GM12865 (cell line): ENCODE measurements at places on chromosomes 2 and 18.
A peak's percentile ranks its signal among the peaks of the same experiment; 100 is the strongest.

DNA sequence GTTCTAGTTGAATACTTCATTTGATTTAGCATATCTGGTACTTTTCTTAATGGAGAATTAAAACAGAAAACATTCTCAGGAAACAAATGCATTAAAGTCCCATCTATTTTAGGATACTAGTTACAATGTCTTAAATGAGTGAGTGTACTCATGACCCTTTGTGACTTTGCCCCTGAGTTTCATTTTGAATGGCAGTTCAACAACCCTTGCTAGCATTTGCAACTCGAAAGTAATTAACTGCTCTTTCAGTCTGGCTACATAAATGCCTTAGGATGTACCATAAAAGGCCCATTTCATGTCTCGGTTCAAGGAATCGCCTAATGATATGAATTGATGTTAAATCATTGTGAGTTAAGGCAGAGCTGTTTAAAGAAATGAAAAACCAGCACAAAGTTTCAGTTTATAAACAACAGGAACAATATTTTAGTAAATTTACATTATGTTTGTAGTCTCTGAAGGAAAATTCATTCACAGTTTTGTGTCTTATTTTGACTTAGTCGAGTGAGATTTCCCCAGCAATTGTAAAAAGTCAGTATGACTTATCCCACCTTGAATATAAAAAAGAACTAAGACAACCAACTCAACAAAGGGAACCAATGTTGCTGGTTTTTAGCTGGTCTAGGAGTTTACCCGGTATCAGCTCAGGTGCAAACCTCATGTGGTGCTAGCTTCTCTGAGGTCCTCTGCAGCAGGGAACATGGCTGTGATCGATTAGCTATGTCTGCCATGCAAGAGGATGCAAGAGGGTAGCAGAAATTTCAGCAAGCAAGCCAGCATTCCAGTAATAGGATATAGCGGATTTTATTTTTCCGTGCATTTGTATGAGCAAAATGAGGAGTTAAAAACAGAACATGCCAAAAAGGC is 386.2 kb downstream of the PTPRM start:
- DNase-seq: peak; percentile 77

- no peak for DNase-seq
Observed at GRCh38 chr2:65880436-65880835, 448.0 kb upstream of the SPRED2 start.

DNA sequence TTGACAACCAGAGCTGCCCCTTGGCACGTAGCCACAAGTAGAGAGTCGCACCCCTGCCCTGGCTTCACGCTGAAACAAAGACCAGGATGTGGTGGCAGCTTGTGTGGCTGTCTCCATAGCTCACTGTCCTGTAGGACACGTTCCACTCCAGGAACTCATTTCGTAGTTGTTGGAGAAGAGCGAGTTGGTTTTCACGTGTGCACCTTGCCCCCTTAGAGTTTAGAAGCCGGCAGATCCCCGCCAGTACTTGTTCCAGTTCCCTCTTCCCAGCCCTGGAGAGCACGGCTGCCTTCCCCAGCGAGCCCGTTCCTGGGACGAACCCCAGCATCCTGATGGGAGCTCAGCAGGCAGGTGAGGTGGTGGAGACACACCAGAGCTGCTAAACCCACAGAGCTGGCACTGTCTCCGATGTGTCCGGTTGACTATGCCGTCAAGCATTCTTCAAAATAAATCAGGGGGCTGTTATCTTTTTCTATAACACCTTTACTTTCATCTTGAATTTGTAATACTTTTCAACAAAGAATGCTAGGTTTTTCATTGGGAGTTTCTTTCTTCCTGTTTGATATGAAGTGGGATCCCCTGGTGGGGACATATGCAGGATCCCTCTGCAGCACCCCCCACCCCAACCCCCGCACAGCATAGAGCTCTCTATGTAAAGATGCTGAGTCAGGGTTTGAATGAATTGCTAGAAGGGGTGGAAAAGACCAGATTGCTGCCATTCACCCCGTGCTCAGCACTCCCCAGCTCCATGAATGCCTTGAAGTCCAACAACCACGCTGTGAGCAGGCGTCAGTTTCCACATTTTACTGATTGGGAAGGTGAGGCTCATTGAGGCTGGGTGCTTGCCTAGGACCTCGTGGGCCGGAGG is 44.5 kb downstream of the GREB1 start:
- no peak for DNase-seq

- DNase-seq: no peak
Observed at GRCh38 chr2:191501561-191502168, 176.3 kb upstream of the NABP1 start.
